ENCODE measurements at places on chromosomes 3 and 15. TPM values are rescaled to one million over a fixed set of nuclear protein-coding genes. Genes with fewer than 3 reads are reported as not detected.

GRCh38 chr3:29754346-29754745 lies 473.5 kb downstream of the RBMS3 start:
- H3K27me3 ChIP-seq: peaks cover 3% of the 10 kb centered on the region
- DNase-seq: no peak
- H3K27ac ChIP-seq: no peak overlapping the region
- H3K4me3 ChIP-seq: no peak overlapping the region
- H3K4me1 ChIP-seq: no peaks in the 10 kb centered on the region

GRCh38 chr15:37041042-37041441 lies 59.3 kb downstream of the MEIS2 start:
- H3K4me1 ChIP-seq: no peaks in the 10 kb centered on the region
- H3K4me3 ChIP-seq: no peak overlapping the region
- H3K36me3 ChIP-seq: no peaks in the 10 kb centered on the region

DNA sequence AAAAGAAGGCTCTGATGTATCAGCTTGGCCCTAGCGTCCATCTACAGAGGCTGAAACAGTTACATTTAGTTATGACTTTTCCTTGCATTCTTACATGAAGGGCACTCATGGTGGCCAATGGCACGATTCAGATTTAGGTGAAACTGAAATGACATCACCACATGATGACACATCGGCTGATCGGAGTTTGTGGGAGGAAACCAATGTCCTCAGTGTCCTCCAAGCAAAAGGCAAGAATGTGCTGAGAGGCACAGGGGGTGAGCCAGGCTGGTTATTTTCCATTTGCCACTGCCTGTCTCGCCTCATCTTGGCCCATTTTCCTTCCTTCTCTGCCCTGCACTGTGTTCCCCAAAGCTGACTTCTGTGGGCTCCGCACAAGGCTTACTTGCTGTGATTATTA lies 34.4 kb downstream of the TARS3 start:
- no peaks in the 10 kb centered on the region for H3K27me3 ChIP-seq
- peaks cover 27% of the 10 kb centered on the region for H3K4me1 ChIP-seq
- H3K27ac ChIP-seq: no peak overlapping the region
- H3K36me3 ChIP-seq: peaks cover 44% of the 10 kb centered on the region

- no peaks in the 10 kb centered on the region for H3K4me1 ChIP-seq
- DNase-seq: no peak
- no peak overlapping the region for H3K4me3 ChIP-seq
Measured at GRCh38 chr3:73459711-73460110, 165.0 kb downstream of the PDZRN3 start.

DNA sequence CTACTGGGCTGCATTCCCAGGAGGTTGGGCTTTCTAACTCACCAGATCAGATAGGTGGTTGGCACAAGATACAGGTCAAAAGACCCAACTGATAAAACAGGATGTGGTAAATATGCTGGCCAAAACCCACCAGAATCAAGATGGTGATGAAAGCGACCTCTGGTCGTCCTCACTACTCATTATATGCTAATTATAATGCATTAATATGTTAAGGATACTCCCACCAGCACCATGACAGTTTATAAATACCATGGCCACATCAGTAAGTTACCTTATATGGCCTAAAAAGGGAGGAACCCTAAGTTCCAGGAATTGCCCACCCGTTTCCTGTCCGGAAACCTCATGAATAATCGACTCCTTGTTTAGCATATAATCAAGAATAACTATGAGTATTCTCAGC lies 31.6 kb downstream of the CFAP44 start:
- H3K27me3 ChIP-seq: no peaks in the 10 kb centered on the region
- peaks cover 9% of the 10 kb centered on the region for H3K36me3 ChIP-seq
- DNase-seq: no peak
- H3K4me1 ChIP-seq: peaks cover 6% of the 10 kb centered on the region
- H3K27ac ChIP-seq: no peak overlapping the region

Gene ANKRD34C
- total RNA-seq: not detected

Gene CHL1
- not detected for total RNA-seq
